ENCODE measurements at places on chromosomes 12 and 14. TPM values are rescaled to one million over a fixed set of nuclear protein-coding genes. Genes with fewer than 3 reads are reported as not detected.

The CABP1 gene
- not detected for total RNA-seq

The CDKN1B gene
- 75.4 TPM for total RNA-seq

The SYCP3 gene
- total RNA-seq = not detected

The SERPINA6 gene
- total RNA-seq = not detected

The SHMT2 gene
- 140 TPM for total RNA-seq

The NINJ2 gene
- 1.2 TPM for total RNA-seq

The OTOGL gene
- total RNA-seq = 1.2 TPM

The C12orf50 gene
- total RNA-seq = not detected

The DPPA3 gene
- total RNA-seq = not detected

The KRT78 gene
- not detected for total RNA-seq

The SERPINA9 gene
- total RNA-seq = not detected

The FITM1 gene
- 0.51 TPM for total RNA-seq

The ENDOU gene
- not detected for total RNA-seq

The APAF1 gene
- total RNA-seq = 29.1 TPM

The LRRIQ1 gene
- total RNA-seq = 0.68 TPM

The KCNK13 gene
- total RNA-seq = 0.05 TPM

The KIF5A gene
- 0.17 TPM for total RNA-seq

The NTS gene
- total RNA-seq = 6.1 TPM

All from dermis blood vessel endothelial cell (primary cell).